ENCODE measurements at places on chromosomes 11 and 22.

- no peak for DNase-seq
These were observed 459.9 kb upstream of the CCDC179 start for GRCh38 chr11:23320131-23320530.

DNA sequence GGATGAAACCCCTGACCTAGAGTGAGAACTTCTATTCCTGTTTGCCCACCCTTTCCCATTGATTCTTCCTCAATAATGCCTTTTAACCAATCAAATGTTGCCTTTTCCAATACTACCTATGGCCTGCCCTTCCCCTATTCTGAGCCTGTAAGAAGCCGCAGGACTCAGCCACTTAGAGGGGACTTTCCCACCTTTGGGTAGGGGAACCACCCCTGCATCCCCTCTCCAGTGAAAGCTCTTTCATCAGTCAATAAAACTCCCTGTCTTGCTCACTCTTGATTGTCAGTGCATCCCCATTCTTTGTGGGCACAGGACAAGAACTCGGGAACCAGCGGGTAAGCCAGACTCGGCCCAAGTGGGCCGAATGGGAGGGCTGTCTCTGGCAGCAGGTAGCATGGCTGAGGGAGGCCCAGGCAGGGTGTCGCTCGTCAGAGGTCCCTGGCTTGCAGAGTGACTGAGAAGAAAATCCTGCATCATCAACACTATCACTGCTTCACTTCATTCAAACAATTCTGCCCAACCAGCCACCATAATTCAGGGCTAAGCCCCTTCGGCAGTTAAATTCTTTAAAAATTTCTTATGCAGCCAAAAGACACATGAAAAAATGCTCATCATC is 30.4 kb downstream of the LDHAL6A start:
- DNase-seq = no peak

DNA sequence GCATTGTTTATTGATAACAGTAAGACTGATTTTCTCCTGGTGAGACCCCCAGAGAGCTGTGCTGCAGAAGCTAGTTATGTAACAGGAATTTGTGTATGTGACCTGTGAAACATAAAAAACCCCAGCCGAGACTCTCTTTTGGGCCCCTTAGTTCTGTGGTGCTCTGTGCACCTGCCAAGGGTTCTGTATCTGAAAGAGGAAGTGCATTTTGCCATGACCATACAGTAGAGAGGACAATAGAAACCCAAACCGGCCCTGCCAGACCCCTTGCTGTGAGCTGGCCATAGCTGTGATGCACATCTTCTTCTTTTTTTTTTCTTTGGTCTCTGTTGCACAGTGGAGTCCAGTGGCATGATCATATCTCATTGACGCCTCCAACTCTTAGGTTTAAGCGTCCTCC is 31.4 kb upstream of the APOL5 start:
- DNase-seq = no peak

DNA sequence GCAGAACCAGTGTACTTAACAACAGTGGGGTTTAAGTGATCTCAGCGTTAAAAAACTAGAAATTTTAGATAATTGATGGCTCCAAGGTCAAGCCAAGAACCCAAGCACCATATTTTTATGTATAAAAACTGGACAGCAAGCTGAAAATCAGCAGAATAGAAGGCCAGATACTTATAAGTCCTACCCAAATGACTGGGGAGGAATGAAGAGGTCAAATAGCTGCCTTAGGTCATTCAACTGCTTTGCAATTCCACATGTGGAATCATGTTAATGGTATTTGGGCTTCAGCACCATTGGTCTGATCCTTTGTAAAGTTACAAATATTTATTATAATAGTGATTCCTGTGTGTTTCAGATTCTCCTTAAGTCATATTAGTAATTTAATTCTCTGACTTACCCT is 108.4 kb downstream of the FAT3 start:
- no peak for DNase-seq

GRCh38 chr11:122981388-122982264 is at the start of gene BSX:
Gene BSX (minus strand): TSS chr11:122981834. CDS start chr11:122981671, 163 bp downstream.
- DNase-seq = peak; percentile 20

DNA sequence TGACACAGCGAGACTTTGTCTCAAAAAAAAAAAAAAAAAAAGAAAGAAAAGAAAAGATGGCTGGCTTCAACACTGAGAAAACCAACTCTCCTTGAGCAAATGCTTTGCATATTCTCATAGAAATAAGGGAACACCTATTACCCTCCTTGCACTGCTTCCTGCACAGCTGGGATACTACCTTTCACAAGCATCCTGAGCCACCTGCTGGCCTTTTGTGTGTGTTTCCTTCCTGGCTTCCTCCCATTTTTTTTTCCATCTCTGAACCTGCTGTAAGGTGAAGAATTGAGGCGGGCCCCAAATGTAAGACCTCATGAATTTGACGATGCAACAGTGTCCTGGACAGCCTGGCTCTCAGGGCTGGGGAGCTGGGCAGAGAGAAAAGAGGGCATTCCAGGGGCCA is 1.9 kb upstream of the RFPL3 start:
- DNase-seq = no peak

DNA sequence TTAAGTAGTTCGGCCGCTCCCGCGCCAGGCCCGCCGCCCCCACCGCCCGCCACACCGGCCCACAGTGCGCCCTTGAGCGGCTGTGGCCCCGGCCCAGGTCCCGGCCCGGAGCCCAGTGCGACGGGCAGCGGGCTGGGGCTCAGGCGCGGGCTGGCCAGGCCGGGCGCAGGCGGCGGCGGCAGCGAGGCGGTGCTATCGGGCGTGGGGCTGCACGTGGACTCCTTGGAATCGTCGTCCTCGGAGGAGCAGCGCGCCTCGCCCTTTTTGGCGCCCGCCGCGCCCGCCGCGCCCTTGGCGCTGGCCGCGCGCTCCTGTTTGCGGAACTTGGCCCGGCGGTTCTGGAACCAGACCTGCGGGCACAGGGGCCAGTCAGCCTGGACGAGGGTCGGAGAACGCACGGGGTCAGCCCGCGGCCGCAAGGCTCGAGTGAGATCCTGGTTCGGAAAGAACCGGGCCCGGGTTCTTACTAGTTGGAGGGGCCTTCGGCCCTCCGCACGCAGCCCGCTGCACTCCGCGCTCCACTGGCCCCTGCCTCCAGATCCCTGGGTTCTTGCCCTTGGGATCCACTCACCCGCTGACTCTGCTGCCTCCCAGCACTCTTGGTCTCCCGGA is 4.0 kb downstream of the PHOX2A start:
- DNase-seq = no peak

DNA sequence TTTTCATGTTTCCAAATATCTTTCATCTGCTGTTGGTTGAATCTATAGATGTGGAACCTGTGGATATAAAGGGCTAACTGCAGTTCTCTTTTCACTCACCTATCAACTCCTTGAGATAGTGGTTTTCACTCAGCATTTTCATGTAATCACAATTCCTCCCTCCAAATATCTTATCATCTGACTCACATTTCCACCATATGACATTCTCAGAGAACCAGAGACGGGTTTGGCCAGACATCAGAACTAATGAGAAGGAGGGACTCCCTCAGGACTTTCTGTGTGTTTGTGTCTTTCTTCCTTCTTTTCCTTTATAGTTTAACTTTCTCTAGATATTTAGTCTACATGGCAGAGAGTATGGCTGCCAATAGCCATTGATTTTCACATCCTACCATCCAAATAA is 134.8 kb upstream of the DDI1 start:
- no peak for DNase-seq

GRCh38 chr11:65309006-65309405 is 5.7 kb upstream of the CDC42EP2 start:
- DNase-seq = no peak

GRCh38 chr11:78708388-78708787 is 133.7 kb upstream of the NARS2 start:
- no peak for DNase-seq

GRCh38 chr11:35907648-35908431 is 36.0 kb upstream of the LDLRAD3 start:
- DNase-seq = no peak

GRCh38 chr11:95715777-95716241 is 73.8 kb downstream of the FAM76B start:
- DNase-seq = no peak

DNA sequence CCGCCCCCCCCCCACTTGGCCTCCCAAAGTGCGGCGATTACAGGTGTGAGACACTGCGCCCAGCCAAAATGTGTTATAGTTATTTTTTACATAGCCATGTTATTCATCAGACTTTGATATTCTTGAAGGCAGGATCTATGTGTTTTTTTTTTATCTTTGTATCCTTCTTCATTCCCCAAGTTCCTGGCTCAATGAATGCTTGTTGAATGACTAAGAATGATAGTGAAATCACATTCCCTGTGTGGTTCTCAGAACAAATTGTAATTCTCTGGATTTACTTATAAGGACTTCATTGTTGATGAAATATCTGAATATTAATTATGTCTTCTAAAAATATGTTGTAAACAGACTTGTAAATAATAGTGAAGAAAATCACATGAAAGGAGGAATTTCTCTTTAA is 33.5 kb downstream of the MMP7 start:
- no peak for DNase-seq

GRCh38 chr22:35315141-35315854 is 15.6 kb downstream of the TOM1 start:
- DNase-seq = no peak

- no peak for DNase-seq
These were observed 47.3 kb downstream of the GRIK4 start for GRCh38 chr11:120558744-120559431.

- DNase-seq = no peak
These were observed 241.7 kb downstream of the MIAT start for GRCh38 chr22:26898946-26899605.

- DNase-seq = no peak
These were observed 7.8 kb upstream of the APOBEC3B start for GRCh38 chr22:38974170-38974825.

- DNase-seq = no peak
These were observed 14.0 kb upstream of the TP53I11 start for GRCh38 chr11:44964526-44965209.

GRCh38 chr22:33247758-33248157 is 189.6 kb upstream of the SYN3 start:
- no peak for DNase-seq

- no peak for DNase-seq
These were observed 175.7 kb upstream of the CARD18 start for GRCh38 chr11:105315287-105315686.

DNA sequence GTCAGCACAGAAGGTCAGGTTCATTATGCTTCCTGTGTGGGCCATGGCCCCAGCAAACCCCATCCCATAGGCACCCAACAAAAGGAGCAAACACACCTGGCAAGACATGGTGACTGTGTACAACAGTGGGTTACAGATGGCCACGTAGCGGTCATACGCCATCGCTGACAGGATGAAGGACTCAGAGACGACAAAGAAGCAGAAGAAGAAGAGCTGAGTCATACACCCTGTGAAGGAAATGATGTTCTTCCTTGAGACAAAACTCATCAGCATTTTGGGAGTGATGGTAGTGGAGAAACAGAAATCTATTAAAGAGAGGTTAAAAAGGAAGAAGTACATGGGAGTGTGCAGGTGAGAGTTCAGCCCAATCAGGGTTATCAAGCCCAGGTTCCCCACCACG is 309 bp downstream of the OR8B12 start:
- no peak for DNase-seq

GRCh38 chr11:29282088-29282487 is 734.7 kb downstream of the KCNA4 start:
- no peak for DNase-seq

DNA sequence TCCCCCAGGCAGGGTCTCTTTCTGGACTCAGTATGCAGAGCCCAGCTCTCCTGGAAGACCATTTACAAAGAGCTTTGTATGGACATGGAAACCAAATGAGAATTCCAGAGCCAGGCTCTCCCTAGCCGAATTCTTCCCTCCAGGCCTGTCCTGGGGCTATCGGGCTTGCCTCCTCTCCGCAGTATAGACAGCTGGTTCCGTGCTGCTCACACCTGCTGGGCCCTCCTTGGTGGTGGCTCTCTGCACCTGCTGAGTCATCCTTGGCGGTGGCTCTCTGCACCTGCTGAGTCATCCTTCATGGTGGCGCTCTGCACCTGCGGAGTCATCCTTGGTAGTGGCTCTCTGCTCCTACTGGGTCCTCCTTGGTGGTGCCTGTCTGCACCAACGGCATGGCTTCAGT is 743.5 kb downstream of the BRD1 start:
- no peak for DNase-seq

GRCh38 chr11:2092956-2093412 is 46.2 kb downstream of the IGF2 start:
- DNase-seq = peak; percentile 46

DNA sequence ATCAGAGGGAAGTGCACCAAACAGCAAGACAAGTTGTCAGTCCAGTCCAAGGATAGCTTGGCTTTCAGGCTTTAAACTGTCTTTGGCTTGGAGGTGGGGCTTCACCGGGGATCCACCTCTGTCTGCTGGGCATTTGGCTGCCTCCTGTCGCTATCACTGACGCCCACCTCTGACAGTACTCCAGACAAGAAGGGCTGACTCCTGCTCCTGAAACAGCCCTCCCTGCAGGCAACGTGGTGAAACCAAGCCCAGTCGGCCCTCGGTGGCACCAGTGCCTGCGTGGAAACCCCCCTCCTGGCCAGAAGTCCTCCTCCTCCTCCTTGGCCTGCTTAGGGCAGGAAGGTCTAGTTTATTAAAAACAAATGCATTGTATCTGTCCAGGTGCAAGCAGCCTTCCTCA is 16.9 kb downstream of the DHCR7 start:
- DNase-seq = no peak

- no peak for DNase-seq
These were observed 24.2 kb upstream of the TMEM123 start for GRCh38 chr11:102476812-102477211.

Measured in stimulated activated CD8-positive, alpha-beta memory T cell treated with anti-CD3 and anti-CD28 coated beads, Interleukin-15, amount 100 ng/mL, for 1 hour (primary cell).